ENCODE measurements at places on chromosomes 11 and 22.

- ATAC-seq = no peak
Observed at GRCh38 chr11:64531906-64532312, 59.1 kb upstream of the SLC22A12 start.

DNA sequence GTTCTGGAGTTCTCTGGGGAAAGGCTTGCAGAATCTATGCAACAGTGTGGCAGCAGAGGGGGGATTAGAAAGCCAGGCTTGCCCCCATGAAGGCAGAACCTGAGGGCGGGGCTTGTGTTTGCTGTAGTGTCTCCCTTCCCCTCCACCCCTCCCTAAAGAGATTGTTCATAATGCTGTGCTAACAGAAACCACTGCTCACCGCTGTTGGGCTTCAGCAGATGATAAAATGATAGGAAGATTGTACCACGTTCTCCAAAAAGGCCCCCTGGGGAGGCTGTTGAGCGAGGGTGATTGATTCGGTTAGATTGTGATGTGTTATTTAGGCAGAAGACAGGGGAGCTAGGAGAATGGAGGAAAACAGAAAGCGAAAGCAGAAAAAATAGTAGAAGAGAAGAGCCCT is 215.2 kb upstream of the NCAM1 start:
- ATAC-seq = no peak

DNA sequence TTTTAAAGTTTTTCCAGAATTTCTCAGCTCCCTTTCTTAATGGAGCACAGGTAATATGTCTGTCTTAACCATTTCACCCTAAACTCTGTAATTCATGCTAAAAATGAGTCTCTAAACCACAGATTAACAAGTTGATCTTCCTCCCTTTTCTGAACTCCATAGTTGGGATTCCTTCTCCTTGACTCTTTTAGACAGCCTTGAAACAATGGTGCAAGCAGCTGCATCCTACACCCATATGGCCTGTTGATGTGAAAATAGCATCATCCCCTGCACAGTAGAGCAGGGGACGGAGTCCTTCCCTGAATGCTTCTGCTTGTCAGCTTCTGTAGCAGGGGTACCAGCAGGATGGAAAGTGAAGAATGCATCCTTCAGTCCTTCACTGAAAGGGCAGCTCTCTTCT is 192.8 kb upstream of the SORL1-AS1 start:
- ATAC-seq = no peak

GRCh38 chr11:269146-269890 is 8.9 kb upstream of the NLRP6 start:
- ATAC-seq = no peak

GRCh38 chr22:30159561-30160353 is 79.5 kb downstream of the HORMAD2 start:
- peak; percentile 80 for ATAC-seq

DNA sequence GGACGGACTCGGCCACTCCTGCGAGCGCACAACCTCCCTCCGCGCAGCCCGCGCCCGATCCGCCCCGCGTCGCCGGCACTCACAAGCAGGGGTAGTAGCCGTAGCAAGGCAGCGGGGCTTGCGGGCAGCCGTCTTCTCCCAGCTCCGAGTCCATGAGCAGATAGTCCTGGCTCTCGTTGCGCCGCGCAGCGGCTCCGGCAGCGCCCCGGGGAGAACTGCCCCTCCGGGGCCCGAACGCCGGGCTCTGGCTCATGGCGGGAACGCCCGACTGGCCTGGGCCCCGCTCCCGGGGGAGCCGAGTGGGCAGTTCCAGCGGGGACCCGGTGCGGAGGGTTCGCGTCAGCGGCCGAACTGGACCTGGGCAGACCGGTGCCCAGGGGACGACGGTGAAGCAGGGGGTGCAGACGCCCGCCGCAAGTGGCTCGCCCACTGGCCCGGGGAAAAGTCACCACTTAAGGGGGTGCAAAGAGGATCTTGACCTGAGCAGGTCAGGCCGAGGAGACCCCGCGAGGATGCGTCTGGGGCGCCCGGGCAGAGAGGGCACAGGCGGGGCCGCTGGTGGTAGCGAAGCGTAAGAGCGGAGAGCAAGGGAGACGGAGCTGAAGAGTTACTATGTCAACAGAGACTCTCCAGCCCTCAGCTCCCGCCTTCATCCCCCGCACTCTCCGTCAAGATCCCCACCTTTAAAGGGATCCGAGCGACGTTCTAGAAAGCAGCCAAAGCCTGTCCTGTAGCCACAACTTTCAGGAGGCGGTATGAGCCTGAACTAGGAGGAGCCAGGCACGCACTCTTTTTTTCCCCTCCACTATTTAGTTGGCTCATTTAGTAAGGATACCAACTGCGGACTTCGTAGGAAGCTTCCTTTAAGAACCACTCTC is at the start of gene TRPC6:
TRPC6 (minus strand) TSS at position 757 of the 878 bp plus-strand sequence; CDS start at position 253, 504 bp downstream.
- ATAC-seq = peak; percentile 83

DNA sequence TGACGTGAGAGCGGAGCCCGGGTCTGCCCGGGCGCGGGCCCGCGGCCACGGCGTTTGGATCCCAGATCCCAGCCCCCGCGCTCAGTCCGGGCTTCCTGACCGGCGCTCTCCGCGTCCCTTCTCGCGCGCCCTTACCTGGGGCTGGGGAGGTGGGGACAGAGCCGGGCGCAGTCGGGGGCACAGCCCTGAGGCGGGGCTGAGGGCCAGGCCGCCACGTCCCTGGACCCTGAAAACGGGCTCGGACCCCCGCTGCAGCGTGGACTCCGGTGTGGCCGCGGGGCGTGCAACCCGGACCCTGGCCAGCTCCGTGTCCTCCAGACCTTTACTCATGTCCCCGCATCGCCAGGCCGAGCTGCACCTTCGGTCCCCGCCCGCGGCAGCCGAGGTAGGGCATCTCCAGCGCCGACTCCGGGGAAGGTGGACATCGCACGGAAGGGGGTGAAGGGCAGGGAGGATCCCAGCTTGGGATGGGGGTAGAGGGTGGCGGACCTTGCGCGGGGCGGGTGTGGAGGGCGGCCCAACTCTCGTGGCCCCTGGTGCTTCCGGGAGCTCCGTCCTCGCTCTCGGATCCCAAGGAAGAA is 9.9 kb upstream of the AIFM3 start:
- peak; percentile 57 for ATAC-seq

DNA sequence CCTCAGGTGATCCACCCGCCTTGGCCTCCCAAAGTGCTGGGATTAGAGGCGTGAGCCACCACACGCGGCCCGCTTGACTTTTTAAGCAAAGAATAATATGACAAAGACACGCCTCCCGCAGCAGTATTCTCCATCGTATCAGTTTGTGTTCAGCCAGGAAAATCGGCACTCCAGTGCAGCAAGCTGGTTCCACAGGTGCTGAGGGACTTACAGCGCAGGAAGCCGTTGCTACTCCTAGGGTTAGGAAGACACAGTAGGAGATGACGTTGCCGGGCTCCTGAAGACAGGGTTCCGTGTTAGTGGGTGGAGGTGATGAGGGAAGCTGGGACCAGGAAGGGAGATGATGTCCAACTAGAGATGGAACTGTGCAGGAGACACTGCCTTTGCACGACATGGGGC is 65.8 kb upstream of the CECR2 start:
- ATAC-seq = no peak

- no peak for ATAC-seq
Observed at GRCh38 chr11:5992150-5992549, 5.4 kb upstream of the OR52L1 start.

DNA sequence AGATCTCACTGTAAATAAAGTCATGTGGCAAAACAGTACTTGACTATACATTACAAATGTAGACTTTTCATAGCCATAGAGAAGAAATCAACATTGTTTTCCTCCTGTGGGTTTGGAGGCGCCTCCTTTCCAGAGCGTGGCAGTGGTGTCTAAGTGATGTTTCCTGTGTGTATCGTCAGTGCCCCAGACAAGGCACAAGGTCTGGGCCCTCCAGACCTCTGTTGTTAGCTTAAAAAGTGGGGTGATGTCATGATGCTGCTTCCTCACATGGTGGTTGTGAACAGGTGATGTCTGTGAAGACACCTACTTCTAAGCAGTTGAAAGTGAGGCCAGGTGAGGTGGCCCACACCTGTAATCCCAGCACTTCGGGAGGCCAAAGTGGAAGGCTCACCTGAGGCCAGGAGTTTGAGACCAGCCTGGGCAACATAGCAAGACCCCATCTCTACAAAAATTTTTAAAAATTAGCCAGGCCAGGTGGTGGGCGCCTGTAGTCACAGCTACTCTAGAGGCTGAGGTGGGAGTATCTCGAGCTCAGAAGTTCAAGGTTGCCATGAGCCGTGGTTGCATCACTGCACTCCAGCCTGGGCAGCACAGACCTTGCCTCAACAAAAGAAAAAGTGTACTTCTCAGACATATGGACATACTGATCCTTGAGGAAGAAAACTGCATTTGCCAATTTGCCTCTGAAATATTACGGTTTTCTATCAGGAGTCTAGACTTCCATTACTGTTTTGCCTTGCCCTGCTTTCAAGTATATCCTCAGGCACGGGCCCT is 15.7 kb downstream of the NUP50 start:
- no peak for ATAC-seq

- ATAC-seq = no peak
Observed at GRCh38 chr11:27622541-27623300, 77.5 kb downstream of the BDNF start.

DNA sequence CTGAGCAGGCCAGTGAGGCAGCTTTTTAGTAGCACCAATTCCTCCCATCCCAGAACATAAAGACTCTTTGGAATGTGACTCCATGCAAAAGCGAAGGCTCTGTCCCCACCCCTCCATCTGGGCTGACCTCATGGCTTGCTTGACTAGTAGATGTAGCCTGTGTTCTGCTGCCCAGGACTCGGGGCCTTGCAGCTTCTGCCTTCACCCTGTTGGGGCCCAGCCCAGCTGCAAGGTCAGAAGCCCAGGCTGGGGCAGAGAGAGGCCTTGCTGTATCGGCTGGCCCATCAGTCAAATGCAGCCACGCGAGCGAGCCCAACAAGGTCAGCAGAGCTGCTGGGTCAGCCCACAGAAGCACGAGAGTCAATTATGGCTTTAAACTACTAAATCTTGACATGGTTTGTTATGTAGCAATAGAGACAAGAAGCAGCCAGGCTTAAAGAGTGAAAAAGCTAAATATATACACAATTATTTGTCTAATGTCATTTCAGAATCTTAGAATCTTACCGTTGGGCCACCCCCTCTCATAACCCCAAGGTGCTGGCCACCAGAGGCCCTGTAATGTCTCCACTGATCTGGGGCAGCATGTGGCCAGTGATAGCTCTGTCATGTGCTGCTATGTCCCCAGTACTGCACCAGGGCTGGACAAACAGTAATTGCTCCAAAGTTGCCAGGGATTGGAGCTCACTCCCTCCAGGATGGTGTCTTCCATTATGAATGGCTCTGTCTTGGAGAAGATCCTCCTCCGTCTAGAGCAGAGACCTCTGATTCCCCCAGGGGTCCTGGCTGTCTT is 10.4 kb upstream of the WNT11 start:
- ATAC-seq = peak; percentile 93

- ATAC-seq = peak; percentile 42
Observed at GRCh38 chr11:62709247-62710000, 1.9 kb downstream of the GNG3 start.

DNA sequence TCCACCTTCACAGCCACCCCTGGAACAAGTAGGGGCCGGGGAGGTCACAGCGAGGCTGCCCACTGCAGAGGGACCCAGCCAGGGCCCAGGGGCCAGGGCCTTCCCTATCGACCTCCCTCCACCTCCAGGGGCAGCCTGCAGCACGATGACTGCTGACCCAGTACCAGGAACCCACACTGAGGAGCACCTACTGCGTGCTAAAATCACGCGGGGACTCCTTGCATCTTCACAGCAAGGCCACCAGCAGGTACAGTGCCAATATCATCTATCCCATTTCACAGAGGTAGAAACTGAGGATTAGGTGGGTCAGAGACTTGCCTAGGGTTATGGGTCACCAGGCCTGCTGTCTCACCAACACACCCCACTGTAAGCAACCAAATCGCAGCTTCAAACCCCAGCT is 14.6 kb downstream of the MACROD1 start:
- no peak for ATAC-seq

GRCh38 chr22:46047841-46048595 is 71.1 kb upstream of the WNT7B start:
- ATAC-seq = no peak

DNA sequence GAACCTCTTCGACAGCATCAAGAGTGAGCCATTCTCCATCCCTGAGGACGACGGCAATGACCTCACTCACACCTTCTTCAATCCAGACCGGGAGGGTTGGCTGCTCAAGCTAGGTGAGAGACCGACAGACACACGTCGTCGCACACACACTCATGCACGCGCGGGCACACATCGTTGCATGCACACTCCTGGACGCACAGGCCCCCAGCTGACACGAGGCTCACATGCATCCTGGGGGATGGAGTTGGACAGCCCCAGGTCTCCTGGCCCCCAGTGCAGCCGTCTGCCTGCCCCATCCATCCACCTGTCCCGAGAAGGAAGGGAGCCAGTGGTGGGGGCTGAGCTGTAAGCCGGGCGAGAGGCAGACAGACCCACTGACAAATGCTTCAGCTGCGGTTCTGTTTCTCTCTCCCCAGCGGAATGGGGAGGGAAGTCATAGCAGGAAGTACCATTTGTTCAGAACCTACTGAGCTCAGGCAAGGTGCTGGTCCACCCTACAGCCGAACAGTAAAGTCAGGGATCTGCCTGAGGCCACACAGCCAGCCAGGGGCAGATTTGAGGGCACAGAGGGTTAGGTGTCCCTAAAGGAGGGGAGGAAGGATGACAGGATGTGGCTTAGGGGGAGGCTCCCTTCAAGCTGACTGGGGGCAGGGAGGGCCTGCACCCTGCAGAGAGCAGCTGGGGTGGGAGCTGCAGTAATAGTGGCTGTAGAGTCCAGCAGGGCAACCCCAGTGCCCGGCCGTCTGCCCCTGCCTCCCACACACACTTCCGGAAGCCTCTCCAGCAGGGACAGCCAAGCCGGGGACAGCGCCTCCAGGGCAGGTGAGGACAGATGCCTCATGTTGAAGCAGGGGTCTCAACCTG is 27.1 kb downstream of the CYTH4 start:
- peak; percentile 6 for ATAC-seq

- no peak for ATAC-seq
Observed at GRCh38 chr11:69605737-69606526, 35.0 kb upstream of the CCND1 start.

- ATAC-seq = peak; percentile 42
Observed at GRCh38 chr22:29195964-29196666, 9.6 kb upstream of the EMID1 start.

GRCh38 chr11:35678471-35678870 is 15.9 kb downstream of the TRIM44 start:
- ATAC-seq = no peak

DNA sequence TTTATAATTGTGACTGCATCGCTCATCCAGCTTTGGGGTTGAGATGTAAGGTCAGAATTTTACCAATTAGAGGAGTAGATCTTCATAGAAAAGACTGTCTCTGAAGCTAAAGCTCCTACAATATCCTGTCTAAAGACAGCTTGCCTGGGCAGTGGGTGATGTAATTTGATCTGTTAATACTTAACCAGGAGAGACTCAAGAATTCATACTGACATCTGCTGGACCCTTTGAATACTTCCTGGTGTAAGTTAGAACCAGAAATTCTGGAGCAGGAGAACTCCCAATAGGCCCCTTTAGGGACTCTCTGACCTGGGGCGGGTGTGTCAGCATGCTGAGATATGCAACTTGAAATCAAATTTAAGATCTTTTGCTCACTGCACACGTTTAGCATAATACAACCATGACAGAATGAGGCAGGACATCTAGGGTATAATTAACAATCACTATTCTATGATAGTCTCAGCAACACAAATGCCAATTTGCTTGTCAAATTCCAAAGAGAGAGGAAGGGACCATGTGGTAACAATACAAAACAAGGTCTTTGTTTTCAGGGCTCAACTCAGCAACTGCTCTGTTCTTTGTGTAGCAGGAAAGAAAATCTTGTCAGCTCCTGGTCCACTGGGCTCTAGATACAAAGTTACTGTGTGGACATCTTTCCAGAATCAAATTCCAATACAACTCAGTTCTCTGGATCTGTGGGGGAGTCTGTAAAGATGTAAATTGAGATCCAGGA is 143.9 kb downstream of the INSC start:
- peak; percentile 67 for ATAC-seq

Measured in motor neuron (in vitro differentiated cells).